ENCODE measurements at places on chromosomes 5 and 9. TPM values are rescaled to one million over a fixed set of nuclear protein-coding genes. Genes with fewer than 3 reads are reported as not detected.

The CCL27 gene
- total RNA-seq = 0.14 TPM

- DNase-seq = no peak
Measured at GRCh38 chr5:16970260-16970659, 34.2 kb upstream of the MYO10 start.

- no peak for DNase-seq
Measured at GRCh38 chr5:147869112-147869511, 9.4 kb upstream of the SCGB3A2 start.

GRCh38 chr5:25064306-25064705 is 419.5 kb upstream of the CDH10 start:
- no peak for DNase-seq

The MARCOL gene
- total RNA-seq = not detected

DNA sequence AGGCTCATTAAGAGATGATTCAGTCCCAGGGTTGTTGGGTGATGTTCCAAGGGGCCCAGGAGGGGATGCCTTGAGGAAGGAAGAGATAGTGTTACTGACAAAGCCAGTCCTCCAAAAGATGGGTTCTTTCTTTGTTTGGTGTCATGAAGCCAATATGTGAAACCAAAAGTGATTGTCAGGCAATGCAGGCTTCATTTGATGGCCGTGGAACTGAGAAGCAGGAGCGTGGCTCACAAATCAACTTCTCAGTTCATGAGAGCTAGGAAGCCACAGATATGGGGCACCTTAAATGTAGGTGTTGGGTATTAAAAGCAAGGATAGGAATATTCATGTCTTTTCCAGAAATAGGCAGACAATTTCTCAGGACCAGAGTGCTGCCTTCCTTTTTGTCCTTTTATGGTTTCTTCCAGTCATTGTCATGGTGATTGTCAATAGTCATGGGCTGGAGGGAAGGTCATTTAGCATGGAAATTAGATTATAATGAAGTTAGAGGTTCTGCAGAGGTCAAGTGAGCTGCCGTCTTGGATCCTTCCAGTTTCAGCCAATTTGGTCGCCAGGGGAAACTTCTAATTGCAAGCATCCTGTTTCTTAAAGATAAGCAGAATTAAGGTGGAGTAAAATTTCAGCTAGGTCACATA is 393.0 kb downstream of the NTRK2 start:
- no peak for DNase-seq

GRCh38 chr9:89000973-89001916 is 10.0 kb downstream of the S1PR3 start:
- DNase-seq = no peak

GRCh38 chr5:160174290-160174689 is 55.0 kb upstream of the FABP6 start:
- no peak for DNase-seq

GRCh38 chr9:25891527-25891926 is 213.3 kb upstream of the TUSC1 start:
- no peak for DNase-seq

DNA sequence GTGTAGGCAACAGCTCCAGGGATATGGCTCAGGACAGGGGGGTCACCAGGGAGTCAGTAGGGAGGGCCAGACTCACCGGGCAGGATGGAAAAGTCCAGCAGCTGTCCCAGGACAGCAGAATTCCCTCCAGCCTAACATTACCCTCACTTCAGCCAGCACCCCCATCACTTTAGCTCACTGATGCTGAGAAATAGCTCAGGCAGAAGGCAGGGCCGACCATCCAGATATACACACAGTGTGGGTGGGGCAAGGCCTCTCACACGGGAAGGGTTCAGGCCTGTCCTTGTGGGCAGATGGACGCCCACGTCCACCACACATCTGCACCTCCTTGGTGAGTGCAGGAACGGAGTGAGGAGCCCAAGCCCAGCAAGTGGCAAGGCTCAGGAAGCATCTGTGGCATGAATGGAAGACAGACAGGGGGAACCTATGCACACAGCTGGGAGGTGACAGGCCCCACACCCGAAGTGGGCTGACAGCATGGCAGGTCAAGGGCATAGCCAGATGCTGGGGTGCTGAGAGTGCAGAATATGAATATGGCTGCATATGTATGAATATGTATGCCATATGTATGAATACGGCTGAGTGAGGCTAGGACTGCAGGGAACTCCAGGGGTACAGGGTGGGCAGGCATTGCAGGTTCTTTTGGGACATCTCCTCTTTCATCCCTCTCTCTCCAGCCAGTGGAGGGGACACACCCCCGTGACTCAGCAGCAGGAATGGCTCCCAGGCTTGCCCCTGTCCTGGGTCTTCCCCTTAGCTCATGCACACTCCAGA is 17.0 kb downstream of the BICD2 start:
- no peak for DNase-seq

DNA sequence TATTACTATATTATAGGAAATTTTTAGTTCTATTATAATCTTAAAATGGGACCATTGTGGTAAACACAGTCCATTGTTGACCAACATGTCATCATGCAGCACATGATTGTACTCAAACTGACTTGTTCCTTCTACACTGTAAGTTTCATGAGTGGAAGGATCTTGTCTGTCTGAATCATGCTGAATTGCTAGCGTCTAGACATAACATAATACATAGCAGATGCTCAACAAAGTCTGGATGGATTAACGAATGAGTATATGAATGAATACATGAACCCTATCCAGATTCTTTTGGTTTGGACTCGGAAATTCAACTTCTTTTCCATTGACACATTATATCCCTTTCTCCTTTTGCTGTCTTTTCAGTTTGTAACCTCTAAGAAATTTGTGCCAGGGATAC is 429.2 kb upstream of the SGCD start:
- DNase-seq = no peak

The ORM2 gene
- not detected for total RNA-seq

The GABRA6 gene
- not detected for total RNA-seq

- no peak for DNase-seq
Measured at GRCh38 chr5:176184608-176185132, 53.6 kb upstream of the SIMC1 start.

Measured in pulmonary artery endothelial cell (primary cell).